ENCODE measurements at places on chromosomes 4 and X. TPM values are rescaled to one million over a fixed set of nuclear protein-coding genes. Genes with fewer than 3 reads are reported as not detected.
A peak's percentile ranks its signal among the peaks of the same experiment; 100 is the strongest.

DNA sequence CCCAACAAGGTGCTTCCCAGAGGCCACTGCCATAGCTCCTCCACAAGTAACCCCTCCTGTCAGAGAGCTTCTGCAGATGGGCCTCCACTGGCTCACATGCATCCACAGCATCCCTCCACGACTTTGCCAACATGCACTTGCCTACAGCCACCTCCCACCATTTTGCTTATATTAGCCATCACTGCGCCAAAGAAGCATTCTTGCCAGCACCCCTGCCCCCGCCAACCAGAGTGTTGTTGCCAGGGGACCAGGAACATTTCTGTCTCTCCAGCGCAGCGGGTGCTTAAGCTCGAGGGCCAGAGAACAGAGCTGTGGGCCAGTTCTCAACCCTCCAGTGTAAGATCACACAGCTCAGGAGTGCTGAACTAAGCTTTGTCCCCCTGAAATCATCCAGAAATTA is 517.6 kb downstream of the PABPC4L start:
- no peak for DNase-seq

GRCh38 chr4:85763202-85763601 is 288.3 kb downstream of the ARHGAP24 start:
- DNase-seq, result no peak

- no peak for DNase-seq
Measured at GRCh38 chrX:40298069-40298468, 200.3 kb upstream of the BCOR start.

- no peak for DNase-seq
Measured at GRCh38 chr4:83234902-83235644, 49.5 kb downstream of the COQ2 start.

GRCh38 chrX:13646154-13646549 is 6.8 kb upstream of the TCEANC start:
- DNase-seq, result peak; percentile 62

GRCh38 chr4:74284053-74284452 is 24.2 kb upstream of the EPGN start:
- peak; percentile 2 for DNase-seq

DNA sequence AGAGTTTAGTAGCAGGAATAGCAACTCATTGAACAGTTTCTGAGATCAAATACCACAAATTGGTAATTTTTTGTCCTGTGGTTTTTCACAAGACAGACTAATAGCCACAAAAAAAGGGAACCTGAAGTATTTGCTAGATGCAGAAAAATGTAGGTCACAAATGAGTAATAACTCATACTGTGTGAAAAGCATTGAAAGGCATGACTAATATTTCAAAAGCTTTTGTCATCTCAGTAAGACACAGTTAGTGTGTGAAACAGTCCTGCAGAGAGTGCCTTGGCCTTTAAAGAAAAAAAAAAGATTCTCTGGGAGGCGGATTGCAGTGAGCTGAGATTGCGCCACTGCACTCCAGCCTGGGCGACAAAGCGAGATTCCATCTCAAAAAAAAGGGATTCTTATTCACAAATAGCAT is 31.4 kb upstream of the SLC25A31 start:
- peak; percentile 5 for DNase-seq

DNA sequence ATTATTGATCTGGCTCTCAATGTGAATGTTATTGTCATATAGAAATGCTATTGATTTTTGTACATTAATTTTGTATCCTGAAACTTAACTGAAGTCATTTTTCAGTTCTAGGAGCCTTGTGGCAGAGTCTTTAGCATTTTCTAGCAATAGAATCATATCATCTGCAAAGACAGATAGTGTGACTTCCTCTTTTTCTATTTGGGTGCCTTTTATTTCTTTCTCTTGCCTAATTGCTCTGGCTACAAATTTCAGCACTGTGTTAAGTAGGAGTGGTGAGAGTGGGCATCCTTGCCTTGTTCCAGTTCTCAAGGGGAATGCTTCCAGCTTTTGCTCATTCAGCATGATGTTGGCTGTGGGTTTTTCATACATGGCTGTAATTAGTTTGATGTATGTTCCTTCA is 102.7 kb downstream of the SH3BGRL start:
- no peak for DNase-seq

- DNase-seq, result no peak
Measured at GRCh38 chrX:34875204-34875603, 67.4 kb upstream of the FAM47B start.

DNA sequence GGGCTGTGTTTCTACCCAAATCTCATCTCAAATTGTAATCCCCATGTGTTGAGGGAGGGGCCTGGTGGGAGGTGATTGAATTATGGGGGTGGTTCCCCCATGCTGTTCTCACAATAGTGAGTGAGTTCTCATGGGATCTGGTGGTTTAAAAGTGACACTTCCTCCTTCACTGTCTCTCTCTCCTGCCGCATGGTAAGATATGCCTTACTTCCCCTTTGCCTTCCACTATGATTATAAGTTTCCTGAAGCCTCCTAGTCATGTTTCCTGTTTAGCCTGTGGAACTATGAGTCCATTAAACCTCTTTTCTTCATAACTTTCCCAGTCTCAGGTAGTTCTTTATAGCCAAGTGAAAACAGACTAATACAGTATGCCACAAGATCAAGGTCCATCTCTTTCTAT is 70.0 kb upstream of the MSX1 start:
- no peak for DNase-seq

DNA sequence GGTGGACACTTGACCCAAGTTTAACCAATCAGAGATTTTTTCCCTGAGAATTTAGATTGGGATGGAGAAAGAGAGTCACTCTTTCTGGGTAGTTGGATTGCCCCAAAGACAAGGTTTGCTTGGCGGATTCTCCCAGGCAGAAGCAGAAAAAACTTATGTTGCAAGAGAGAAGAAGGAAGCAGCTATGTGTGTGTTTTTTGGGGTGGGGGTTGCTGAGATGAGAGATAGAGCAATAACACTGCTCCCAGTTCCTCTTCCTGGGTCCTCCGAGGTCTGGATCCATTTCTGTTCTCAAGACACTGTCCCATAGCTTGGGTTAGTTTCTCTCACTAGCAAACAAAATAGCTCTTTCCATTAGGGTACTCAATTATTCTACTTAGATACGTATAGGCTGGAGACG is 222.1 kb downstream of the STIM2 start:
- no peak for DNase-seq

DNA sequence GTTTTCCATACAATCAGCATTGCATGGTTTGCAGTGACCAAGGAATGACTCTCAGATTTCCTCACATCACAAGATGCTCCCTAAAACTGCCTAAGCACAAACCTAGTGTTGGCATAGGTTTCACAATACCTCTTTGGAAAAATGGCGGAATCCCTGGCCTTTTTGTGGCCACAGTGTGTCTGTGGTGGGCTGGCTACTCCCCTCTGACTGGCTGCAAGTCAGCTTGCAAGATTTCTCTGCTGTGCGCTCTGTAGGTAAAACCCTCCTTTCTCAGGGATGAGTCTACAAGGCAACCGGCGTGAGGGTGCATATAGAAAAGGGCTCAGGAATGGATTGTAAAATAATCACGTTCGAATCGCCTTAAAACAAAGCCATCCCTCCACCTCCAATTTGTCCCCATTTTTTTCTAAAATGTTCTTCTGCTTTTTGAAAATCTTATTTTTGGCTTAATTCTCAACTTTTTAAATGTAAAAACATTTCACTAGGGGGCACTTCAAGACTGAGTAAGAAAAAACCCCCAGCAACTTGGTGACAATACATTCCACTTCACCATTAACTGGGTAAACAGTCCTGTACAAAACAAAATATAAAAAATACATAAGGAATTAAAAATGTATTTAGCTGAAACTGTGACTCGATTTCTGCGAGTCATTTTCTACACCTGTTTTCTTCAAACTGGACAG is 235.6 kb downstream of the STIM2 start:
- no peak for DNase-seq

DNA sequence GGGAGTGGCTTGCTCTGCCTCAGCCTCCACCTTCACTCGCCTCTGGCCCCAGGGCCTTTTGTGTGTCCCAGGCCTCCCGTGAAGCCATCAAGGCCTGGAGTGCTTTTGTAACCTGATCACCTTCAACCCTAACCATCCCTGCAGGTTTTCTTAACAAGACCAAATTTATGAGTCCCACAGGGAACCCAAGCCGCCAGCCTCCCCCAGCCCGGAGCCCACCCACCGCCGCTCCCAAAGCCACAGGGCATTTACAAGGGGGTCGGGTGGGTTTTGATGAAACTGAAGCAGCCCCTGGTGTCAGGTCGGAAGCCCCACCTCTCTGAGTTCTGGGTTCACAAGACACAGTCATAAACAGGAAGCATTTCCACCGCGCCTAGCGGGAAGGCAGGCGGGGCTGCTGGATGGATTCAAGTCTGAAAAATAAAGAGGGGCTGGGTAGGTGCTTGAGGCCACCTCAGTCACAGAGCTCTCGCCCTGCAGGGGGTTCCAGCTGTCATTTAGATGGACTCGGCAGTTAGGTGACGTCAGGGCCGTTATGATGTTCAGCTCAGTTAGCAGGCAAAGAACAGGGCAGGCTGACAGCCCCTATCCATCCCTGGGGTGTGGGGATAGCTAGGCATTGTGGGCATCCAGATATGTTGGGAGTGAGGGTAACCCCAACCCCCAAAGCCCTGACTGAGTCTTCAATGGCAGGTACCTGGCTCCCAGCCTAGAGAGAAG is 128.5 kb downstream of the BCOR start:
- peak; percentile 20 for DNase-seq

DNA sequence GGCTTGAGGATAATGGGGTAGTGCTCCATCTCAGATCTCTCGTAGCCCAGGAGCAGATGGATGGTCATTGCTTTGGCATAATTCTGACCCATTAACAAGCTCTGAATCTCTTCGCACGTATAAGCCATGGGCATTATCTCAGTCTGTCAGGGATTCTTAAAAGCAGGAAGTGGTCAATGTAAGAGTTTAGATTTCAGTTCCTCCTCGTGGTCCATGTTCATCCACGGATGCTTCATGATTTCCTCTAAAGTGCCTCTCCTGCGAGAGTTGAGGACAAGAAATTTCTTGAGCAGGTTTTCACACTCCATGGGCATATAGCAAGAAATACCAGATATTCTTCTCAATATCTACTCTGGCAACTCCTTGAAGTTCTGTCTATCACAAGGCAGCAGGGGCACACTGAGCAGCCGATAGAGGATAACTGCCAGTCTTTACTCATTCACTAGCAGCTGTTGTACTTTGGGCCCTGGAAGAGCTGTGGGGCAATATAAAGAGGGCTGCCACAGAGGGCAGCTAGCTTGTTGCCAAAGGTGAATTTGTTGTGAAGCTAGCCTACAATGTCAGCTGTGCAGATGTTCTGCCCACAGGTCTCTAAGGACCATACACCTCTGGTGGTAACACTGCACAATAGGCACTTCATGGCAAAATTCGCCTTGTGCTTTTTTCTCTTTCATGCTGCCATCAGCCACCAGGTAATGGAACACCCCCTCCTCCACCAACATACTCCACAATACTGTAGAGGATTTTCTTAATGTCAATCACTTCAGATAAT is 52.0 kb upstream of the WDR17 start:
- DNase-seq, result no peak

GRCh38 chr4:3639613-3640586 is 107.7 kb upstream of the LRPAP1 start:
- no peak for DNase-seq

The ABHD18 gene
- total RNA-seq, result 12.6 TPM

The ZCCHC18 gene
- total RNA-seq, result 1.4 TPM

The ADGRG4 gene
- not detected for total RNA-seq

The TRPC5OS gene
- not detected for total RNA-seq

The RBM3 gene
- 148 TPM for total RNA-seq

The SLC2A9 gene
- total RNA-seq, result 2.9 TPM

The DCAF8L2 gene
- not detected for total RNA-seq

The XG gene
- total RNA-seq, result not detected

The TEX11 gene
- total RNA-seq, result not detected

The NAT8L gene
- under 0.01 TPM for total RNA-seq

All from dermis blood vessel endothelial cell (primary cell).